ENCODE measurements at places on chromosomes 4 and X. TPM values are rescaled to one million over a fixed set of nuclear protein-coding genes. Genes with fewer than 3 reads are reported as not detected.

Gene NDST3
- not detected for total RNA-seq

Gene USP38
- 19.7 TPM for total RNA-seq

Gene FDCSP
- total RNA-seq = not detected

Gene FGFBP1
- total RNA-seq = 0.73 TPM

GRCh38 chrX:133923113-133923512 lies 62.3 kb downstream of the GPC3 start:
- no peaks in the 10 kb centered on the region for H3K4me1 ChIP-seq
- H3K27me3 ChIP-seq = no peaks in the 10 kb centered on the region
- DNase-seq = no peak
- H3K4me3 ChIP-seq = peak overlapping the region; percentile 32

- no peak overlapping the region for H3K27ac ChIP-seq
- no peaks in the 10 kb centered on the region for H3K4me1 ChIP-seq
- no peaks in the 10 kb centered on the region for H3K27me3 ChIP-seq
- H3K36me3 ChIP-seq = no peaks in the 10 kb centered on the region
- no peak for DNase-seq
These were observed 12.8 kb downstream of the FRYL start for GRCh38 chr4:48767055-48767929.

Measured in breast epithelium (tissue), 4 donors.